H1 (cell line): ENCODE measurements at places on chromosomes 2 and 18.
A peak's percentile ranks its signal among the peaks of the same experiment; 100 is the strongest.

GRCh38 chr2:28311660-28312249 lies 80.9 kb upstream of the FOSL2 start:
- DNase-seq = no peak

- no peak for DNase-seq
Measured at GRCh38 chr2:25787020-25787419, 91.3 kb downstream of the ASXL2 start.

DNA sequence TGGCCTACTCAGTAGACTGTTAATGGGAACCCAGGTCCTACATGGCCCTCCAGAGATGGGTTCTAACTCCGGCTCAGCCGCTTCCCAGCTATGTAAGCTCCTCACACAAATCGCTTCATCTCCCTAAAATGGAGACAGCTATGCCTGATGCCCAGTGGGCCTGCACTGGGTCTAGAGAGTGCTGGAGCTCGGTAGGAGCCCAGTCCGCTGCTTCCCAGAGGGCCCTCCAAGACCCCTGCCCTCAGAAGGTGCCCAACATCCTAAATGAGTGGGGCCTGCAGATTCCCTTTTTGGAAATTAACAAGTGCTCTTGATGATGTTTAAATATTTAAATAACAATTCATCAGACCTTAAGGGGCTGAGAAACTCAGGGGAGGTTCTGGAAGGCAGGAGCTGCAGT lies 47.1 kb downstream of the HS1BP3 start:
- DNase-seq = no peak

DNA sequence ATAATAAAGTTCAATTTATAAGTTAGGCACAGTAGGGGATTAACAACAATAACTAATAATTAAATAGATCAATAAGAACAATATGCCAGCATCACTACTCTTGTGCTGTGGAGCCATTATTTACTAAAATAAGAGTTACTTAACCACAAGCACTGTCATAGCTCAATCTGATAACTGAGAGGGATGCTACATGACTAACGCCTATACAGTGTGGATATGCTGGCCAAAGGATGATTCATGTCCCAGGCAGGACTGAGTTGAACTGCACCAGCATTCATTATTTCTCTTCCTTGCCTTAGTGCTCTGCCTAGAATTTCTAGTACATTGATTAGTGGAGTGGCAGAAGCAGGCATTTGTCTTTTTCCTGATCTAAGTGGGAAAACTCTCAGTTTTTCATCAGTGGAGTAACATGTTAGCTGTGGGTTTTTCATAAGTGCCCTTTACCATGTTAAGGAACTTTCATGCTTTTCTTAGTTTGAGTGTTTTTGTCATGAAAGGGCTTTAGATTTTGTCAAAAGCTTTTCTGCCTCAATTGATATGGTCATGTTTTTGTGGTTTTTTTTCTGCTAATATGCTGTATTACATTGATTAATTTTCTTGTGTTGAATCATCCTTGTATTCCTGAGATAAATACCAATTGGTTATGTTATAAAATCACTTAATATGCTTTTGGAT lies 21.7 kb downstream of the KIAA1328 start:
- DNase-seq = no peak

GRCh38 chr18:52367953-52368742 lies 28.2 kb downstream of the DCC start:
- DNase-seq = no peak

DNA sequence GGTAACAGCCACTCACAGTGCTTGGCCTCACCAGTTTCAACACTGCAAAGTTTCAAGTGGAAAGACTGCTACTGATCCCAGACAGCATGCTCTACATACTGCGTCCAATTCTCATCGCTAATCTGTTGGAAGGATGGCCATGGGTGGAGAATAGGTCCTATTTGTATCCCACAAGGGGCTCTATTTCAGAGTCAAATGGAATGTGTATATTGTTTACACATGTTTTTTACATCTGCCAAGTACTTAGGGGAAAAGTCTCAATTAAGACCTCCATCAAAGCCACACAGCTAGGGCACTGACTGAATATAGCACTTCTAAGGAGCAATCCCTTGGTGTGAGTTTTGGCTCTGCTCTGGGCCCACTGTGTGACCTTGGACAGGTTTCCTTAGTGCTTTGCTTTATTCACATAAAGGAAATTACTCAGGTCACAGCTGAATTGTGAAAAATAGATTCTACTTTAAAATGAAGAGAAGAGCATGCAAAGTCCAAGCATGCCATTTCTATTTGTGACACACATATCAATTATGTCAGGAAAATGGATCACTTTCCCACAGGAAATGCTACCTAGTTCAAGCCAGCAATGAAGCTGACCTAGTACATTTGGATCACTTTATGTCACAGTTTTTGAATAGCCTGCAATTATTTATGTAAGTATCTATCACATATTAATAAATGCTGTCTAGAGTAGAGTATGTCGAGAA lies 112.9 kb upstream of the STK17B start:
- no peak for DNase-seq

GRCh38 chr2:84844141-84844540 lies 36.7 kb downstream of the TRABD2A start:
- DNase-seq = no peak

- no peak for DNase-seq
Measured at GRCh38 chr18:13918898-13919297, 3.6 kb upstream of the MC2R start.

DNA sequence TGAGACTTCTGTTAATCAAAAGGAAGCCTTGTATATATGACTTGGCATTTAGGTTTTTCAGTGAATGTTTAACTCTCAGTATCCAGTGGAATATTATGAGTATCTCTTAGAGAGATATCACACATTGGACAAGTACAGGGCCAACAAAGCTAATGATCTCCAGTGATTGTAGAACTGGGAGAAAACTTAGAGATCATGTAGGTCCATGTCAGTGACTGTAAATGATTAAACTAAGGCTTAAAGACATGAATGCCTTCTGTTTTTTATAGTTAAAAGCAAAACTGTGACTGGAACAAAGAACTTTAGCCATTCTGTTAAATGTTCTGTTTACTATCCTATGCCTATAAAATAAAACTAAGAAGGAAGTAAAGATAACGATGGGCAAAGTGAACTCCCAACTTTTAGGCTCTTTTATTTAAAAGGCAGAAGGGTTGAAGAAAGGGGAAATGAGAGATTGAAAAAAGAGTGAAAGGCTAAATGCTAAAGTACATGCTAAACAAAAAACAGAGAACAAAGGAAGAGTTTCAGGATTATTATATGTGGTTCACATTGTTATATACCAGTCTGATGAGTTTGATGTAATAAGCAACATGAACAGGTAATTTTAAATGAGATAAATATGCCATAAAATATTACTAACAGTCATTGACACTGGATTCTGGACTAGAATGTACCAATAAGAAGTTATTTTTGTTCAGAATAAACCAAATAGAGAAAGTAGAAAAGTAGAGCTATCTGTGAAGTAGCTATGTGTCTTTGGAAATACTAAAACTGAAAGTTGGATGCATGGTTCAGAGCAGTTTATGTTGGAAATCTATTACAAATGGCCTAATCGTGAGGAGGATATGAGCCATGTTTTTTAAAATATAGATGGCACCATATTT lies 37.1 kb upstream of the TNFRSF11A start:
- no peak for DNase-seq

- DNase-seq = no peak
Measured at GRCh38 chr2:231633241-231633976, 40.7 kb downstream of the TEX44 start.

GRCh38 chr2:233999182-233999581 lies 51.3 kb upstream of the SPP2 start:
- no peak for DNase-seq

- no peak for DNase-seq
Measured at GRCh38 chr2:240957656-240958365, 40.6 kb upstream of the SNED1 start.

DNA sequence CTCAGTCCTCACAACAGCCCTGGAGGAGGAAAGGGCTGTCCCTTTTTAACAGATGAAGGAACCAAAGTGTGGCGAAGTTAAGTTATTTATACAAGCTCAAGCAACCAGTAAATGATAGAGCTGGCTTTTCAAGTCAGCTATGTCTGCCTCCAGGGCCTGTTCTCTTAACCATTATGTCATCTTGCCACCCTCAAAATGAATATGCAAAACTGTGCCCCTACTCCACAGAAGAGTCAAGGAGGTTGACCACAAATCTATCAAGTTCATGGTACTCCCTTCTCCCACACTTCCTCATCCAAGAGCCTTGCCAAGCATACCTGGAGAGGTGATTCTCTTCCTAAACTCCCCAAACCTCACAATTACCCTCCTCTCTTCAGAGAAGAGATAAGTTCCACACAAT lies 37.3 kb upstream of the CREB1 start:
- DNase-seq = no peak

DNA sequence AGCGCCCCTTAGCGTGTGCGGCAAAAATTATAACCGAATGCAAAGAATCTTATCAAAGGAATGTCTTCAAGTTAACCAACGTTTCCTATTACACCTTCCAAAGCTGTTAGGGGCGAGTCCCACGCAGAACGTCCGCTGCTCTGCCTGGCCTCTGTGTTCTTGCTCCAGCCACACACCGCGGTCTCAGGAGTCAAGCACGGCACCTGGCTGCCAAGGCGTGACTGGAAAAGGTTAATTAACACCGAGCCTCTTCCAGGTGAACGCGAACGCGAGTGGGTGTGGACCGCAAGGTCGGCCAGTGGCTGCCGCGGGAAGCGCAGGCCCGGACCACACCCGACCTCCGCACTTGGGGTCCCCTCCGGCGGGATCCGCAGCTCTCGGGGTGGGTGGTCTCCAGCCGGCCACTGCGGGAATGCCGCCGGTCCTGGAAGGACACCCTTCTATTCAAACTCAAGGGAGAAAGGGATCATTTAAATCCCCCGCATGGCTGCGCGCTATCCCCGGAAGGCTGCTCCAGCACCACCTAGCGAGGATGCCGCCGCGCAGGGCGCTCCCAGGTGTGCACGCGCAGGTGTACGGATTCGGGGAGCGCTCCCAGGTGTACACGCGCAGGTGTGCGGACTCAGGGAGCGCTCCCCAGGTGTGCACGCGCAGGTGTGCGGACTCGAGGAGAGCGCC lies 830 bp downstream of the CYB5A start:
- DNase-seq = peak; percentile 77

- DNase-seq = no peak
Measured at GRCh38 chr2:24885221-24886125, 34.6 kb downstream of the ADCY3 start.

DNA sequence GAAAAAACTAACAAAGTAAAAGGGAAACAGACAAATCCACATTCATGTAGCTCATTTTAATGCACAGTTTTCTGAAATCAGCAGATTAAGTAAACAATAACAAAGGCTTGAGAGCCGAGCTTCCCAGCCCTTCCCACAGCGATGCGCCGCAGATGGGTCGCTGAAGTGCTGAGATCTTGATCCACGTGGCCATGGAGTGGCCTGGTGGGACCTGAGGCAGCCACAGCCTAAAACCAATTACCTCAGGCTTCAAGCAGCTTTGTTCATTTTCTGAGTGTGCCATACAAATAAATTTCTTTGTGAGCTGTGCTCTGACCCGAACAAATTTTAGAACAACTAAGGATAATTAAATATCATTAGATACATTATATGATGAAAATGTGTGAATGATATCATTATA lies 25.6 kb upstream of the CYRIA start:
- no peak for DNase-seq

DNA sequence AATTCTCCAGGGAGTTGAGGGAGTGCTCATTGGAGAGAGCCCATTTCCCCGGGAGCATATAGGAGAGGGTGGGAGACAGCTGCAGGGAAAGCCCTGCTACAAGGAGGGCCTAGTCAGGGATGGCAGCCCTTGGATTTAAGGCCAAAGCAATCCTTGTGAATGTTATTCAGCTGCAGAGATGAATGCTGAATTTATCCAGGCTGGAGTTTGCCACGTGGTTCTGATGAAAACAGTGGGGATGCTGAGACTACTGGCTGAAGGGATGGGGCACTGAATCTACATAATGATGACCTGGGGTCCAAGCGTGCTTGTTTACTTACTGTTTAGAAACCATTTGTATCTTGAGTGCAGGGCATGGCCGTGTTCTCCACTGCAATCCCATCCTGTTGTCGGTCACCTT lies 35.6 kb upstream of the RNF149 start:
- no peak for DNase-seq

DNA sequence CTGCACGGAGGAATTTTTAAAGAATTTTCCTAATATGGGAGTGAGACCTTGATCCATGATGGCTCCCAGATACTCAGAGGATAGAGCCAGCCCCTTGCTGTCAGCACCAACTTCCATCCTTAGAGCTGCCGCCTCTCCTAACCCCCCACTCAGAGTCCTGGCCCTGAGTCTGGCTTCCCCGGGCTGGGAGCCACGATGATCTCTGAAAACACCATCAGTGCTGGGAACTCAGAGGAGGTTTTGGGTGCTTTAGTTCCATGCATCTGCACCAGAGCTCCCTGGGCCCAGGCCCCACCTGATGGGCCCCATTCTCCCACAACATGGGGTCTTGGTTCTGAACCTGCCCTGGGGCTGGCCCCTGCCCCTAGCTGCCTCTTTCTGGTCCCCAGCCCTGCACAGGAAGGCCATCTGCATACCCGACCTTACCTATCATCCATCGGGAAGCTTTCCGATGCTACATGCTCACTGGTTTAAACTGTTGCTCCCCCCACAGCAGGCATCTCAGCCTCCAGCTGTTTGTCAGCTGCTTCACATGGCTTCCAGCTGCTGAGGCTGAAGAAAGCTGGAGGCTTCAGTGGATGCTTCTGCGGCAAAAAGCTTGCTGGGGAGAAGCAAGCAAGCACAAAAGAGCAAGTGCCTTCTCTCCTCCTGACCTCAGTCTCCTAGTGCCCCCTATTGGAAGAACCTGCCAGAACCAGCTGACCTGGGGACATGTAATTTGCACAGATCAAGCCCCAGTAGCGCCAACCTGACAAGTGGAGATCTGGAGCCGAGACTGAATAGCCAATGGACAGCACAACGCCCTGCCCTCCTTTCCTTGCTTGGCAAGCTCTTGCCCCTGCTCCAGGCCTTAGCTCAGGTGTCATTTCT lies 24.2 kb upstream of the RHOB start:
- no peak for DNase-seq

- no peak for DNase-seq
Measured at GRCh38 chr2:225040142-225040541, 2.1 kb downstream of the DOCK10 start.

DNA sequence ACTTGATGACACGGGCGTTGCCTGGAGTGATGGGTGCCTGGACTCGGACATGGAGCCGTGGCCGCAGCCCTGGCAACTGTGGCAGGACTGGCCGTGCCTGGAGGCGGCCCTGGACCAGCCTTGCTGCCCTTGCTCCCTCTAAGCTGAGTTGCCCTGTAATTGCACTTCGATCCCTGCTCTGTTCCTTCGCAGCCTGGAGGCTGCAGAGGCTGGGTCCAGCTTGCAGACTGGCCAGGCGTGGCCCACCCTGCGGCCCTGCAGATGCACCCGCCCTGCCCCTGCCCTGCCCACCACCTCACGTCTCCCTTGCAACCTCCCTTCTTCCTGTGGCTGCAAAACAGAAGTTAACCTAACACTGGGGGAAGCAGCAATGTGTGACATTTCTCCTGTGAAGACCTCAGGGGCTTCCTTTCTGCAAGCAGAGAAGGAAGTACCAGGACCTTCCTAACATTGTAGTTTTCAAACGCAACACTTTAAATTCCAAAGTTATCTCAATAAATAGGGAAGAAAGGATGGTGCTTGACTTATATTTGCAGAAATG lies 174.6 kb upstream of the TPO start:
- DNase-seq = no peak

- DNase-seq = no peak
Measured at GRCh38 chr2:222169346-222169745, 129.5 kb downstream of the PAX3 start.
